Naive B cell (primary cell): ENCODE measurements at places on chromosomes 12 and 14.
A peak's percentile ranks its signal among the peaks of the same experiment; 100 is the strongest.

- H3K27ac ChIP-seq, result no peak overlapping the region
- H3K36me3 ChIP-seq, result peaks cover 18% of the 10 kb centered on the region
- no peak overlapping the region for H3K4me3 ChIP-seq
- H3K27me3 ChIP-seq, result no peaks in the 10 kb centered on the region
- peaks cover 15% of the 10 kb centered on the region for H3K4me1 ChIP-seq
Measured at GRCh38 chr12:96255077-96255476, 60.9 kb downstream of the ELK3 start.

GRCh38 chr14:70350078-70350477 lies 9.4 kb downstream of the COX16 start:
- no peak for DNase-seq
- no peak overlapping the region for H3K4me3 ChIP-seq
- H3K27ac ChIP-seq, result no peak overlapping the region
- no peaks in the 10 kb centered on the region for H3K27me3 ChIP-seq

DNA sequence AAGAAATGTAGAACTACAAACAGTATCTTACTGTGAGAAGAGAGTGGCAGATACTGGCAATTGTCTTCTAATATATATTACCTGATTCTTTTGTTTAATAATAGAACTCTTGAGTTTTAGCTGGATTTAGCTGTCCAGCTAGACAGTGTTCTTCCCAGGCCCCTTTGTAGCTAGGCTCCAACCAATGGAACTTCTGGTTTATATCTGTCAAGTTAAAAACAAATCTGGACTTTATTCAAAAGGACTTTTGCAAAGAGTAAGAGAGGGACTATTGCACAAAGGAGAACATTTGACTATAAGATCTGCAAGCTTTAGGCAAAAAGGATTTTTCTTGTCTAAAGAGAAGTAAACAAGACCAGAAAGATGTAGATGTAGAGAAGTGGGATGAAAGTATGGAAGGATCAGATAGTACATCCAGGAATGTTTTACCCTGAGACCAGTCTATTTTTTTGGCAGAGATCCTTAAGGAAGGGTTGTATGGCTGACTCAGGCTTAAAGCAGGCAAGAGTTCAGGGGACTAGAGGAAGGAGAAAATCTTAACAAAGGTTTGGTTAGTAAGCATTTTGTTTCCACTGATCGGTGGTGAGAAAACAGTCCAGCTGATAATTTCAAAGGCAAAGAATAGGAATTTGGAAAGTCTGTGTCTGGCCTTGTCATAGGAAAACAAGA lies 111.1 kb upstream of the PLEKHA5 start:
- no peak for DNase-seq
- no peaks in the 10 kb centered on the region for H3K4me1 ChIP-seq
- H3K27ac ChIP-seq, result no peak overlapping the region
- no peaks in the 10 kb centered on the region for H3K27me3 ChIP-seq
- no peak overlapping the region for H3K4me3 ChIP-seq

DNA sequence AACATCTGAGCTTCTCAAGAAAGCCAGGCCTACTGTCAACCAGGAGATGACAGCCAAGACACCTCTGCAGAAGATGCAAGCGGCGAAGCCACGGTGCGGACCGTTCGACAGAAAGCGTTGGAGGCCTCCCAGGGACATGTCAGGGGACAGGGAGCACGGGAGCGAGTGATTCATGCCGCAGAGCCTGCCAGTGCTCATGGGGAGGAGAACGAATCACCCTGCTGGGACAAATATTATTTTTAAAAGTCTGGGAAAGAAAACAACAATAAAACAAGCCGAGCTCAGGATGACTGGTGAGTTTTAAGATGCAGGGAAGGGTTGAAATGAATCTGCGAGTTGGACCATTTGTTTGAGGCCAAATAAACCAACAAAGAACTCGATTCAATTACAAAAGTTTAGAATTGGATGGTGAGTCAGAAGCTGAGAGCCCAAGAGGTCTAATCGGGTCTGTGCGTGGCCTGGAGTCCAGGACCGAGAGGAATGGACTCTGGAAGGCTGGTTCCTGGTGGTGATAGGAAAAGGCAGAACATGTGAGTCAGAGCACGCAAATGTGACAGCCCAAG lies 91.0 kb downstream of the RBM19 start:
- H3K4me3 ChIP-seq, result no peak overlapping the region
- no peaks in the 10 kb centered on the region for H3K27me3 ChIP-seq
- no peaks in the 10 kb centered on the region for H3K4me1 ChIP-seq
- no peak for DNase-seq
- no peak overlapping the region for H3K27ac ChIP-seq
- H3K36me3 ChIP-seq, result peaks cover 41% of the 10 kb centered on the region

- peaks cover 19% of the 10 kb centered on the region for H3K4me1 ChIP-seq
- peak overlapping the region; percentile 48 for H3K27ac ChIP-seq
- no peaks in the 10 kb centered on the region for H3K36me3 ChIP-seq
- H3K4me3 ChIP-seq, result peak overlapping the region; percentile 59
Measured at GRCh38 chr12:49624921-49625577, 1.7 kb downstream of the PRPF40B start.

GRCh38 chr12:67590149-67590790 lies 58.3 kb upstream of the DYRK2 start:
- peaks cover 41% of the 10 kb centered on the region for H3K4me1 ChIP-seq
- H3K27me3 ChIP-seq, result no peaks in the 10 kb centered on the region
- H3K4me3 ChIP-seq, result peak overlapping the region; percentile 24
- DNase-seq, result no peak
- H3K27ac ChIP-seq, result no peak overlapping the region
- H3K36me3 ChIP-seq, result no peaks in the 10 kb centered on the region

DNA sequence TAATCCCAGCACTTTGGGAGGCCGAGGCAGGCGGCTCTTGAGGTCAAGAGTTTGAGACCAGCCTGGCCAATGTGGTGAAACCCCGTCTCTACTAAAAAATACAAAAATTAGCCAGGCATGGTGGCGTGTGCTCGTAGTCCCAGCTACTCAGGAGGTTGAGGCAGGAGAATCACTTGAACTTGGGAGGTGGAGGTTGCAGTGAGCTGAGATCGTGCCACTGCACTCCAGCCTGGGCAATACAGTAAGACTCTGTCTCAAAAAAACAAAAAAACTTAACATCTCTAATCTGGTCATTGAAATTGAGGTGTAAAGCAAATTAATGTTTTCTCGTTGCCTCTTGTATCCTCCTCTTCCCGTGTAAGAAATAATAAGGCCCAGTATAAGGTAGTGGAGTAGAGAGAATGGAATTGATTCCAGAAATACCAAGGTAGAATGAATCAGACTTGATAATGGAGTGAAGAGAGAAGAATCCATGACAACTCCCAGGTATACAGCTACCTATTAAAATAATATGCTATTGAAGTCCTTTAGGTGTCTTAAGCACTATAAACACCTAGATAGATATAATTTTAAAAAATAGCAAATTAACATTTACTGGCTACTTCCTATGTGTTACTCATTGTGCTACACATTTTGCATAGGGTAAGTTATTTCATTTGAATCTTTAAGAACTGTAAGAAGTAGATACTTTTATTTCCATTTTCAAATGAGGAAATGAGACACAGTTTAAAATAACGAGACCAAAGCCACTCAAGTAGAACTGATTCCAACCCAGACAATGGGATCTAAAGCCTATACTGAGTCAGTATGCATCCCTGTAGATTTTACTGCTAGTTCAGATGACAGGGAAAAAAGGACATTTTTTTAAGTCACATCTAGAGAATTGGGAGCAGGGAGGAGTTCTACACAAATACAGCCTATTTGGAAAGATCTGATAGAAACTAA lies 23.2 kb downstream of the RAP1B start:
- DNase-seq, result peak; percentile 38
- H3K36me3 ChIP-seq, result no peaks in the 10 kb centered on the region
- peak overlapping the region; percentile 84 for H3K4me3 ChIP-seq
- H3K4me1 ChIP-seq, result peaks cover 90% of the 10 kb centered on the region

GRCh38 chr14:67665868-67666267 lies 8.6 kb downstream of the VTI1B start:
- H3K4me1 ChIP-seq, result peaks cover 58% of the 10 kb centered on the region
- no peaks in the 10 kb centered on the region for H3K27me3 ChIP-seq
- no peaks in the 10 kb centered on the region for H3K36me3 ChIP-seq
- no peak overlapping the region for H3K4me3 ChIP-seq
- peak overlapping the region; percentile 86 for H3K27ac ChIP-seq

- no peak for DNase-seq
- no peaks in the 10 kb centered on the region for H3K36me3 ChIP-seq
- H3K4me1 ChIP-seq, result no peaks in the 10 kb centered on the region
- H3K4me3 ChIP-seq, result no peak overlapping the region
- H3K27ac ChIP-seq, result no peak overlapping the region
Measured at GRCh38 chr14:99058542-99058941, 213.5 kb downstream of the BCL11B start.

DNA sequence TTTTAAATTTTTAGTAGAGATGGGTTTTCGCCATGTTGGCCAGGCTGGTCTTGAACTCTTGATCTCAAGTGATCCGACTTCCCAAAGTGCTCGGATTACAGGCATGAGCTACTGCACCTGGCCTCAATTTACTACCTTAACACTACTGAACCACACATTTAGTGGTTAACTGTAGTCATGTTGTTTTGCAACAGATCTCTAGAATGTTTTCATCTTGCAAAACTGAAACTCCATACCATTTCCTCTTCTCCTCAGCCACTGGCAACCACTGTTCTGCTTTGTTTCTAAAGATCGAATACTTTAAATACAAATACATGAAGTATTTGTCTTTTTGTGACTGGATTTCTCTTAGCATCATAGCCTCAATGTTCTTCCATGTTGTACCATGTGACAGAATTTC lies 15.4 kb upstream of the SMCO2 start:
- H3K4me1 ChIP-seq, result peaks cover 10% of the 10 kb centered on the region
- H3K4me3 ChIP-seq, result no peak overlapping the region
- H3K27me3 ChIP-seq, result no peaks in the 10 kb centered on the region
- no peaks in the 10 kb centered on the region for H3K36me3 ChIP-seq
- H3K27ac ChIP-seq, result no peak overlapping the region

DNA sequence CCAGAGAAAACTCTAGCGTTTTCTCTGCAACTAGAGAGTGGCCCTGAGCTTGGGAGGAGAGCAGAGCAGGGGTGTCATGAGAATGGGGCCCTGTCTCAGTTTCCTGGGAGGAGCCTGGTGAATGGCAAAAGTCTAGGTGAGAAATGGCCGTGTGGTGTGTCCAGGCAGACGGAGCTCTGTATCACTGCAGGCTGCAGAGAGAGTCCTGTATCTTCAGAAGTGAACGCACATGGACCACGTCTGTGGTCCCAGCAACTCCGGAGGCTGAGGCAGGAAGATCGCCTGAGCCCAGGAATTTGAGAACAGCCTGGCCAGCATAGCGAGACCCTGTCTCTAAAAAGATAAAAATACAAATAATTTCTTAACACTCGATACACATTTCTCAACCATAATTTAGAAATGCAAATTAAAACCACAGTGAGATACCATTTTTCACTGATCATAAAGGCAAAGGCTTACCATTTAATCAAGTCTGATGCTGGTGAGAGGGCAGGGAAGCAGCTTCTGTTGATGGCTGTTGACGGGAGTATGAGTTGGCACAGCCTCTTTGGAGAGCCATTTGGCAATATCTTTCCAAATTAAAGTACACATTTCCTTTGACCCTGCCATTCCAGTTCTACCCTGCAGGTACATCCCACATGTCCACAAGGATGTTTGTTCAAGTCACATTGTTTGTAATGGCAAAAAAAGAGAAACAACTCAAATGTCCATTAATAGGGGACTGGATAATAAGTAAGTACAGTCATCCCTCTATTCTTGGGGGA lies 51.0 kb downstream of the NFKBIA start:
- H3K27ac ChIP-seq, result no peak overlapping the region
- H3K36me3 ChIP-seq, result no peaks in the 10 kb centered on the region
- H3K4me1 ChIP-seq, result peaks cover 11% of the 10 kb centered on the region
- H3K4me3 ChIP-seq, result no peak overlapping the region

DNA sequence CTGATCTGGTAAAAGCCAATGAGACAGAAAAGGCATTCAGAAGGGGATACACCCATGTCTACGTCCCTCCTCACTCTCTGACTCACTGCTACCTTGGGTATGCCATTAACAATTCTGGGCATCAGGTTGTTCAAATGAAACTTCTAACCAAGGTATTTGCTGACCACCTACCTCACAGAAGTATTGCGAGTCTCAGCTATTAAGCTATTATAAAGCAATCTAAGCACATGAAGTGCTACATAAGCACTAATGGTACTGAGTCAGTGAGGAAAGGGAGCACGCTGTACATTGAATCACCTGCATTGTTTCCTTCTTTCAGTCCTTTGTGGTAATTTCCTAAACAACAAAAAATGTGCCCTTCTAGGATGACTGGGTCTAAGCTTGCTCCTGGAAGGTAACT lies 62.8 kb upstream of the CCDC91 start:
- no peak for DNase-seq
- no peaks in the 10 kb centered on the region for H3K36me3 ChIP-seq
- no peak overlapping the region for H3K27ac ChIP-seq
- H3K4me1 ChIP-seq, result peaks cover 5% of the 10 kb centered on the region
- no peak overlapping the region for H3K4me3 ChIP-seq
- no peaks in the 10 kb centered on the region for H3K27me3 ChIP-seq

DNA sequence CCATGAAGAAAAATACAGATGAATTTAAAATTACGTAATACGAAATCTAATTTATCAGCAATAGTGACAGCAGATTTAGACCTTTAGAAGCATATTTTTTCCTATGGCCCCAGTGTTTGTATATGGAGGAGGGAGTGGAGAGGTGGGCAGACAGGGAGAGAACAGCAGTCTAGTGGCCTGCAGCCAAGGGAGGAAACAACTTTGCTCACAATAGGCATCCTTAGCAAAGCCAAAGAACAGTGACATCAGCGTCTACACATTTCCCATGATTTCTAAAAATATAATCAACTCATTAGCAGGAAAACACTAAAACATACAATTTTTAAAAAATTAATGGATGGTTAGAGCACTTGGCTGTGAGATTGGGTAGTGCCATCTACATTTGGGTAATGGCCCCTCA lies 622.6 kb upstream of the ATP2B1 start:
- no peak overlapping the region for H3K4me3 ChIP-seq
- no peaks in the 10 kb centered on the region for H3K36me3 ChIP-seq
- H3K27me3 ChIP-seq, result no peaks in the 10 kb centered on the region
- H3K4me1 ChIP-seq, result no peaks in the 10 kb centered on the region
- no peak overlapping the region for H3K27ac ChIP-seq

DNA sequence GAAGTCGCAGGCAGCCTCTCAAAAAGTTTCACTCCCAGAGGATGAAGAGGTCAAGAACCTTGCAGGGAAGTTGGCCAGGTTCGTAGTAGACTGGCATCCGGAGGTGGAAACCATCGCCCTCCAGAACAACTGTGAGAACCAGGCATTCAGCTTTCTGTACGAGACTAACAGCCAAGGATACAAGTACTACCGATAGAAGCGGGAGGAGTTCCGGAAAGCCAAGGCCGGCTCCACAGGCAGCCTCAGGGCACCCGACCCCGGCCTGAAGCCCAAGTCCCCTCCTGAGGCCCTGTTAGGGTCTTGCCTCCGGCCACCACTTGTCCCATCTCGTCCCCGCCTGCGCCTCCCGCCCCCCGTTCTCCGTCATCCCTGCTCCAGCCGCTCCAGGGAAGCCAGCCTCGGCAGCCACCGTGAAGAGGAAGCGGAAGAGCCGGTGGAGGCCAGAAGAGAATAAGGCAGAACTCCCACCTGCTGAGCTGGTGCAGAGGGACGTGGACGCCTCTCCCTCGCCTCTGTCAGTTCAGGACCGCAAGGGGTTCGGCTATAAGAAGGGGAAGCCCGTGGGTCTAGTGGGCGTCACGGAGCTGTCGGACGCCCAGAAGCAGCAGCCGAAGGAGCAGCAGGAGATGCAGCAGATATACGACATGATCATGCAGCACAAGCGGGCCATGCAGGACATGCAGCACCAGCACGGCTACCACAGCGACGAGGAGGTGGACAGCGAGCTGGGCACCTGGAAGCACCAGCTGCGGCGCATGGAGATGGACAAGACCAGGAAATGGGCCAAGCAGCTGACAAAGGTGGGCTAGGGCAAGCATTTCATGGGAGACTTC lies 366.8 kb upstream of the ATXN7L3B start:
- no peak overlapping the region for H3K4me3 ChIP-seq
- no peaks in the 10 kb centered on the region for H3K4me1 ChIP-seq
- DNase-seq, result no peak
- H3K27ac ChIP-seq, result no peak overlapping the region
